ENCODE measurements at places on chromosomes 16 and 17.

DNA sequence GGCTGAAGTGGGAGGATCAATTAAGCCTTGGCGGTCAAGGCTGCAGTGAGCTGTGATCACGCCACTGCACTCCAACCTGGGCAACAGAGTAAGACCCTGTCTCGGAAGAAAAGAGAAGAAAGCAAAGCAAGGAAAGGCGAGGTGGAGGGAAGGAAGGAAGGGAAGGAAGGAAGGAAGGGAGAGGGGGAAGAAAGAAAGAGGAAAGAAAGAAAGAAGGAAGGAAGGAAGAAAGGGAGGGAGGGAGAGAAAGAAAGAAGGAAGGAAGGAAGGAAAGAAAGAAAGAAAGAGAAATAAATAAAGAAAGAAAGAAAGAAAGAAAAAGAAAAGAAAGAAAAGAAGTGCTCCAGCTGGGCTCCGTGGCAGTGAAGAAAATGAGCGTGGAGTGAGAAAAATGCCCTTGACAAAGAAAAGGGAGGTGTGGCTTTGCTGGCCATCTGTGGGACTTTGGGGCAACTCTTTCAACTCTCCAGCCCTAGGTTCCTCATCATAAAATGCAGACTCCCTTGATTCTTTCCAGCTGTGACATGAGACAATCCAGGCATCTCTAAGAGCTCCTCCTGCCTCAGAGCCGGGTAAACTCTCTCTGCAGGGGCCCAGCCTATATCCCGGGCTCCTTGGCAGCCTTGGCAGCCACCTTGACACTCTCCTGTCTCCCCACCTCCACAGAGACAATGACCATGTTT lies 2.4 kb downstream of the GSDMA start:
- DNase-seq = no peak

DNA sequence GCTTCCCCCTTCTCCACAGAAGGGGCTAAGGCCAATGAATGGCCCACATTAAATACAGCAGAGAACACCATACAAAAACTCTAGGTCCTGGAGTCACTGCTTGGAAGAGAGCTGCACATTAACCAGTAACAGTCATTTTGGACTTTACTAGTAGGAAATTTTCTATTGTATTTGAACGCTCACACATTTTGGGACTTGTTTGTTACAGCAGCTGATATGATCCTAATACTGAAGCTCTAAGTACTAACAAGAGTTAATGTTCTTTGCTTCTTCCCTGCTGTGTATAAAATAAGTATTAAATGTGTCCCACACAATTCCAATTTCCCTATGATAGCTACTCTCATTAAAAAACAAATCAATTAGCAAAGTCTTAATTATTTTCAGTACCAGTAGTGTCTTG lies 148.3 kb upstream of the IRX3 start:
- no peak for DNase-seq

- no peak for DNase-seq
Measured at GRCh38 chr16:4136229-4136813, 20.1 kb upstream of the ADCY9 start.

GRCh38 chr17:45747911-45748310 lies 36.2 kb upstream of the CRHR1 start:
- no peak for DNase-seq

DNA sequence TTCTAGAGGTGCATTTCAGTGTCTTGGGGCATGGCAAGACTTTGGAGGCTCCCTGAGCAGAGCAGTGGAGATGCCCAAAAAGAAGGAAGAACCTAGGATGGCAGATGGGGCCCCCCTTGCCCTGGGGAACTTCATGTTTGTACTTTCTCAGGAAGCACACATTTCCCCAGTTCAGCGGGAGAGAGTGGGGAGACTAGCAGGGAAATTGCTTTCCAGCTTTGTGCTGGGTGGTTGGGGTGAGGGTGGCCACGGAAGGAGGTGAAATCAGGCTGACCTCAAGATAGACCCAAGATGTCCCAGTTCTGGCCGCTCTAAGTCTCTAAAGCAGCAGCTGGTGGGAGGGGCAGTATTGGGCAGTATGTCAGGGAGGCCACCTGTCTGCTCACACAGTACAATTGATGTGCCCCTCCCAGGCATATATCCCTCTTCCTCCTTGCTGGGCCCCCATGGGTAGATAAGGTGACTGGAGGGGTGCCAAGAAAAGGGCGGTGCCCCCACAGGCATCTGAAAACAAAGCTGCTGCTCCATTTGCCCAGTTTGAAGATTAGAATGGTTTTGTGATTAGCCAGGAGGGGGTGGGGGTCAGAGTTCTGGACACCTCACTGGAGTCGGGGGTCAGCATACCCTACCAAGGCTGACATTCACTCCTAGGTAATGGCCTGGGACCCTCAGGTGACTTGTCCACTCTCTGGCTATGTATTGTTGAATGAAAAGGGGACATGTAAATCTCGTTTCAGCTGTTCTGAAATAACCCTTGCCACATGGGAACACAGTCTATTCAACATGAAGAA lies 17.1 kb upstream of the NAGLU start:
- DNase-seq = no peak

DNA sequence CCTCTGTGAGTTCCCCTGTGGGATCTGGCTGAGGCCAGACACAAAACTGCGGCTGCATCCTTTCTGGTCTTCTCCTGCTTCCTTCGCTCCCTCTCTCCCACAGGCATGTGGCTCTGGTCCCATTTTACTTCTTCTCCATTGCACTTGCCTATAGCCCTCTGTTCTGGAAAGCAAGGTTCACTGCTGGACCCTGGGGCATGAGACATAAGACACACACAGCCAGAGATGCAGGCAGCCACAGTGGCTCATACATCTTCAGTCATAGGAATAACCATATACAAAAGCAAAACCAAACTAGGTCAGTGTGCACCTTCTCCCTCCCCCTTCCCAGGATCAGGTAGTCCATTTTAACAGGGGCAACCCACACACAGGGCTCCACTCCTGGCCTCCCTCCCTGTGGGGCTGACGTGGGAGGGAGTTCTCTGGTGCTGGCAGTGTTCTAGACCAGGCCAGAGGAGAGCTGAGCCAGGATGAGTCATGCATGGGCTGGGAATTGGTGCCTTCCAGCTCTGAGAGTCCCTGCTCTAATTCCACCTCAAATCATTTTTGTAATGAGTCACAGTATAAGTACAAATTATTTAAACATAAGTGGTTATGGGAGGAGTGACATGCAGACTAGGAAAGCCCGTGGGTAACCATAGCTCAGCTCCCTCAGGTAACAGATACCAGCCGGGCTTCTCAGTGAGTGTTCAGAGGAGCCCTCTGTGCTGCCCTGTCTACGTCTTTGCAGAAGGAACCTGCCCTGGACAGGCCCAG lies 58.0 kb downstream of the ASIC2 start:
- no peak for DNase-seq

- DNase-seq = no peak
Measured at GRCh38 chr16:58628845-58629732, 537 bp downstream of the CNOT1 start.

DNA sequence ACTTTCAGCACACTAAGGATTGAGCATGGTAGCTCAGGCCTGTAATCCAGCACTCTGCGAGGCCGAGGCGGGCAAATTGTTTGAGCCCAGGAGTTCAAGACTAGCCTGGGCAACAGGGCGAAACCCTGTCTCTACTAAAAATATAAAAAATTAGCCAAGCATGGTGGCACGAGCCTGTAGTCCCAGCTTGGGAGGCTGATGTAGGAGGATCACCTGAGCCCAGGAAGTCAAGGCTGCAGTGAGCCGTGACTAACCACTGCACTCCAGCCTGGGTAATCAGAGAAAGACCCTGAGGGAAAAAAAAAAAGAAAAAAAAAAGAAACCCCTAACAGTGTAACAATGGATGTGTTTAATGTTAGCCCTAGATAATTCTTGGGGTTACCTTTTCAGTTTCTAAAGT lies 24.0 kb downstream of the PARN start:
- DNase-seq = no peak

GRCh38 chr17:33322063-33322462 lies 29.0 kb upstream of the ASIC2 start:
- DNase-seq = no peak

DNA sequence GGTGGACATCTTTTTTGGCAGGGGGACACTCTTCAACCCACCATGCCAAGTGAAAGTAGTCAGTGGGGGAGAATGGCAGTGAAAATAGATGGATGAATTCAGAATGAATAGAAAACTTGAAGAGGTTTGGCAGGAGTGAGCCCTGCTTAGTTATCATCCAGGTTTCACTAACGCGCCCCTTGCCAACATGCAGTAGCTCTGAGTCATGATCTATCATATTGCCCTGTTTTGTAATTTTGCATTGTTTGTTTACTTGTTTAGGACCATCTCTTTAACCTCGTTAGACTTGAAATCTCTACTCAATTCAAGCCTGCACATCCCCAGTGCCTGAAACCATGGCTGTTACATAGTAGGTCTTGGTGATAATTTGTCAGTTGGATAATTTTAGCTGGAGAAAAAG lies 116.7 kb downstream of the RBFOX1 start:
- no peak for DNase-seq

- DNase-seq = no peak
Measured at GRCh38 chr17:2212400-2212981, 91.1 kb downstream of the SMG6 start.

DNA sequence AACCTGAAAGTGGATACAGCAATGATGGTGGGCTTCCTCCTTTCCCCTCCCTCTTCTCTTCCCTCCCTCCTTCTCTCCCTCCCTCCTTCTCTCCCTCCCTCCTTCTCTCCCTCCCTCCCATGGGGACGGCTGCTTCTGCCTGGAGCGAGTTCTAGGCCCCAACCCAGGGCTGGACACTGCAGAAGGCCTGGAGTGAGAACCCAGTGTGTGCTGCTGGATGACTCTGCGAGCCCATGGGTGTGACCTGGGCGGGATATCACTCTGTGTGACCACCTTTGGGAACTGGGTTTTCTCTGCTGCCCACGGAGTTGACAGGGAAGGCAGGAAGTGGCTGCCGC lies 242.6 kb upstream of the GSE1 start:
- no peak for DNase-seq

DNA sequence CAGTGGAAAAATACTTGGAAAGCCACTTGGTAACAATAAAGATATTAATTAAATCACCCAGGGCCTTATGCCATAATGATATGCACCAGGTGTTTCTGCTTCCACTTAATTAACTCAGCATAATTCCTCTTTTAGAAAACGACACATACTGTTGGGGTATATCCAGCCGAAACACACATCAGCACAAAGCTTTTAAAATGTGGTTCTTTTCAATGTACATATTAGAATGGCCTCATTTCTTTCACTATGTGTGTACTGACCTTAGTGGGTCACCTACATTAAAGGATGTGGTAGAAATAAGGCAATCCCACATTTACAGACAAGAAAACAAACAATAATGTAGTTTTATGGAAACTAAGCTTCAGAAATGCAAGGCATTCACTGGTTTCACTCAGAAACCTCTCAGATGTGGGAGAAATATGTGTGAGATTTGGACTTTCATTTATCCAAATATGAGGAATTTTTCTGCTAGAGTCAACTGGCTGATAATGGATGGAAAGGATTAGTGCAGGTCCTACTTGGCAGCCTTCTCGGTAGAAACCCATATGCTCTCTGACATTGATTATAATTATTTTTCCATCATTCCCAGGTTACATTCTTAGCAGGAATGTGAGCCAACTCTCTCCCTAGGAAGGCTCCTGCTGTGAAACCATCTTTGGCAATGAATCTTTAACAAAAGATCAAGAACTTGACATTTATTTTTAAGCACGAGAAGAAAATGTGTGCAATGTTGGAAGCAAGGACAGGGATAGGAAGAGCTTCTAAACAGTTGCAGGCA lies 66.7 kb upstream of the DHX40 start:
- no peak for DNase-seq

- DNase-seq = no peak
Measured at GRCh38 chr17:77451894-77452852, 311.4 kb downstream of the SEC14L1 start.

DNA sequence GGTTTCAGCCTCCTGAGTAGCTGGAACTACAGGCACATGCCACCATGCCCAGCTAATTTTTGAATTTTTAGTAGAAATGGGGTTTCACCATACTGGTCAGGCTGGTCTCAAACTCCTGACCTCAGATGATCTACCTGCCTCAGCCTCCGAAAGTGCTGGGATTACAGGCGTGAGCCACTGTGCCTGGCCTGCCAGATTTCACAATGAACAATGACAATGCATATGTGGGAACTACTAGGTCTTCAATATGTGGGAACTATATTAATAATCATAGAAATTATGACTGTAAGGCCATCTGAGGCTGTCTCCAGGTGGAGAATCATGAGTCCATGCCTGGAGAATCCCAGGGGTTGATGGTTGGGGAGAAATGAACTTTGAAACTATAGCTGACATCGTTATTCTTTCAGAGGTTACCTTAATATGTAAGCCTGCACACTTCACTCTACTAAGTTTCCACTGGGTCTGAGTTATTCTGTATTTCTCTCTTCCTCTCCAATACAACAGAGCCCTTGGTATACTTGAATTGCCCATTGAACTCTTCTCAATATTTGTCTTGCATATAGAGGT lies 7.2 kb upstream of the DRC7 start:
- no peak for DNase-seq

- no peak for DNase-seq
Measured at GRCh38 chr16:51968749-51969148, 578.2 kb downstream of the TOX3 start.

DNA sequence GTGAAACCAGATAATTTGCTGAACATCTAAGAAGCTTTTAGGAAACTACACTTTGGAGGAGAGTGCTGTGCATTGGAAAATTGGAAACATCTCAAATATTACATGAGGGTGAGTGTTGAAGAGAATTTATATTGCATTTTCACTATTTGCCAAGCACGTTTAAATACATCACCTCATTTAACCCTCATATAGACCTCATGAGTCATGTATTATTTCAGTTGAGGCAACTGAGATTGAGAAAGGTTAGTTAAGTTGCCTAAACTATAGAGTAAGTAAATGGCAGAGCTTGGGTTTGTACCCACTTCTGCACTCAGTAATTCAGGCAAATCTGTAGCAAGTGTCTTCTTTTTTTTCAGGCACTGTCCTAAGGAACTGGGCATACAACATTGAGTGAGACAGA lies 3.7 kb upstream of the NLK start:
- no peak for DNase-seq

DNA sequence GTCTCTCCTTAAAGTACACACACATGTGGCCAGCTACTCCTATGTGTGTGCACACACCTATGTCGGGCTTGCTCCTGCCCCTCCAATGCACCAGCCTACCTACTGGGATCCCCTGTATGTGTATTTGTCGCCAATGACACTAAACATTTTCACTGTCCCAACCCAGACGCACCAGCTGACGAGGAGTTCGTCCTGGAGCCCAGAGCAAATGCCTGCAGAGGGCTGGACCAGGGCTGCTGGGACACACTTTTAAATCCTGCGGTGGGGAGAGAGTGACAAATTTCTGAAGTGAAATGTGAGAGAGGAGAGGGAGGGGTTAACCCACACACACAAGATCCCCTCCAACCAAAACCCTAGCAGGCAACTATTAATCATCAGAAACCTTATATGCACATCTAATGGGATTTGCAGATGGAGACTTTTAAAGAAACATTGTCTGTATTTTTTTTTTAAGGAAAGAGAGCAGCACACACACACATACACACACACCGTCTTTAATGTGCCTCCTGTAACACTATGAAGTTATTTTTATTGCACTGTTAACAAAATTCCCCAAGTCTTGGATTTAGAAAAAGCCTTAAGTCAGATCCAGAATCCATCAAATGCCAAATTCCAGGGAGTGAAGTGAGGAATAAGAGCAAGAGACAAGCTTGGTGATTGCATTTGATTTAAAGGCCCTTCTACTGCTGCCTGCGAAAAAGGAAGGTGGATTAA lies at the start of gene MEOX1:
TSS of gene MEOX1 (minus strand) at position 224 of the 714 bp plus-strand sequence. CDS start 388 bp downstream, outside the sequence.
- DNase-seq = no peak

- DNase-seq = no peak
Measured at GRCh38 chr17:64005734-64006167, 7.6 kb downstream of the PRR29 start.

GRCh38 chr16:53744449-53744848 lies 40.5 kb downstream of the FTO start:
- no peak for DNase-seq
